ENCODE measurements at places on chromosomes 2 and 18.

GRCh38 chr18:12606592-12607315 is 51.2 kb downstream of the SPIRE1 start:
- no peak for DNase-seq

DNA sequence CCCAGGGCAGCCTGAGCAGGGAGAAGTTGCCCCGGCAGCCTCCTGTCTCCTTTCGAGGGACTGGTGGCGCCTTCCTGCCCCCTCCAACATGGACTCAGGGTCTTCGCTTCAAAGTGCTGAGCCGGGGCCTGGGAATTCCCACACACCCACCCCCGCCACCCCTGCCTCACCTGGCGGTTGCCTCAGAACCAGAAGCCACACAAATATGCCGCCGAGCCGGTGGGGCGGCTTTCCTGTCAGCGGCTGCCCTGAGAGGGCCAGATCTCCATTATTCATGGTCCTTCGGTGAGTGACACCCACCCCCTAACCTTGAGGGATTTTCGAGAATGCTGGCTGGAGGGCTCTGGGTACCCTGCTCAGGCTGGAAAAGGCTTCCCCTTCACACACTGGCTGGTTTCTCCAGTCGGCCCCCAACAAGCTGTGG is 71.7 kb downstream of the SMAD7 start:
- DNase-seq = no peak

DNA sequence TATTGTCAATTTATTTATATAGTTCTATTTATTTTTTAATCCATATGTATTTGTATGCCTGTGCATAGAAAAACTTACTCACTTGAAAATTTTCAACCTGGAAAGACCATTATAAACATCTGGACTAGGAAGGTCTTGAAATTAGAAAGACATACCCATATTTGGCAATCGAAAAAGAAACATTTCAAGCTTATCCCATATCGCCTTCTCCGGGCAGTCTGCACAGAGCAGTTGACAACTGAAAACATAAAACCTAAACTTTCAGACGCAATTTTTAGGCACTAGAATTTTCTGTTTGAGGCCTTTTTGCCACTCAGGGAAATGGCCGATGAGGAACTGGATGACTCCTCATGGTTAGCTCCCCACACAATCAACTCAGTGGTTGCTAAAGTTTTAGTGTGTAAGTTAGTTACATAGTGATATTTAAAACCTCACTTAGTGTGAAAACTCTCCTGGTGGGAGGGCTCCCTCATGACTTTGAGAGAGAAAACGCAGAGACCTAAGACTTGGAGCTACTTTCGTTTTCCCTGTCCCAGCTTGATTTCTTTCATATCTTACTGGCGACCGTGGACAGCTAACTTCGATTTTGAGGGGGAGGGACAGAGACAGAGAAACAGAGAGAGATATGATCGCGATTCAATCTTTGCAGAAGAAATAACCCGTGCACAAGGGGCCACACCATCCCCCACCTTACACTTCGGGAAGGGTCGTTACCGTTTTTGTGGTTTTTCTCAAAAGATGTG is 3.2 kb upstream of the HOXD12 start:
- DNase-seq = no peak

- DNase-seq = no peak
Observed at GRCh38 chr18:79796016-79796415, 1.7 kb upstream of the KCNG2 start.

GRCh38 chr2:10759151-10759714 is 37.8 kb downstream of the ATP6V1C2 start:
- no peak for DNase-seq

DNA sequence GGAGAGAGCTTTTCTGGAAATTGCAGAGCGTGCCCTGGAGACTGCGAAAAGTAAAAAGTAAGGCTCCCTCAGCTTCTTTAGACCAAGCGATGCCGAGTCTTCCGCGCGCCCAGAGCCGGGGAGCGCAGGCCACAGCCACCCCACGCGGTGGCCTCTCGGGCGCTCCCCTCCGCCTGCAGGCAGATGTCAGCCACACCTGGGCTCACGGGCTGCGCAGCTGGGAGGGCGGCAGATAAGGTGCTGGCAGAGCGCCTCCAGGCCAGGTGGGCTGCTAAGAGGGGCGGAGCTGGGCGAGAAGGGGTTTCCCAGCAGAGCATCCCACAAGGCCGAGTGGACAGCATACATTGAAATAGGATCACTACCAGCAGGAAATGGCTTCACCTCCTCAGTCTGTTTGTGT is 81.7 kb downstream of the ARHGEF4 start:
- DNase-seq = no peak

DNA sequence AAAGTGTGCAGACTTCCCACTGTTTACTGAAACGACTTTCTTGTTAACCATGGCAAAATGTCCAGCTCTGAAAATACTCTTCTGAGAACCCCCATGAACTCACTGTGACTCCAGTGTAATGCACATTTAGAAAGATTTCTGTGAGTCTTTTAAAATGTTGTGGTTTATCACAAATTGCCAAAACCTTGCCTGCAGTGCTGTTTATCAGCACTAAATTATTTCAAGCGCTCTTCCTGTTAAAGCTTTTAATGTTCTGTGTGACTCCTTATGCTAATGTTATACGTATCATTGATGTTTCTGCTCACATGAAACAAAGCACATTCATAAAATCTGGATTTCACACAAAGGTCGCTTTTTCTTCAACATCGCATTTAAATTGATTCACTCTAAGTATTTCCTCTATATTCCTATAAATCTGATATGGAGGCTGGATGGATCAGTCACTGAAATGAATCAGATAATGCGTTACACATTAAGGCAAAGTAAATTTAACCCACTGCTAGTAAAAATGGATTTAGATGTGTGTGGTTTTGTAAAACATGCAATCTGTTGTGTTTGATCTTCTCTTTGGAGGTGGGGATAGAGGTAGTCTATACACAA is 521.2 kb downstream of the NYAP2 start:
- DNase-seq = no peak

GRCh38 chr18:34723143-34723542 is 13.0 kb downstream of the DTNA start:
- DNase-seq = no peak

GRCh38 chr2:136019306-136019705 is 33.9 kb upstream of the DARS1 start:
- DNase-seq = no peak

DNA sequence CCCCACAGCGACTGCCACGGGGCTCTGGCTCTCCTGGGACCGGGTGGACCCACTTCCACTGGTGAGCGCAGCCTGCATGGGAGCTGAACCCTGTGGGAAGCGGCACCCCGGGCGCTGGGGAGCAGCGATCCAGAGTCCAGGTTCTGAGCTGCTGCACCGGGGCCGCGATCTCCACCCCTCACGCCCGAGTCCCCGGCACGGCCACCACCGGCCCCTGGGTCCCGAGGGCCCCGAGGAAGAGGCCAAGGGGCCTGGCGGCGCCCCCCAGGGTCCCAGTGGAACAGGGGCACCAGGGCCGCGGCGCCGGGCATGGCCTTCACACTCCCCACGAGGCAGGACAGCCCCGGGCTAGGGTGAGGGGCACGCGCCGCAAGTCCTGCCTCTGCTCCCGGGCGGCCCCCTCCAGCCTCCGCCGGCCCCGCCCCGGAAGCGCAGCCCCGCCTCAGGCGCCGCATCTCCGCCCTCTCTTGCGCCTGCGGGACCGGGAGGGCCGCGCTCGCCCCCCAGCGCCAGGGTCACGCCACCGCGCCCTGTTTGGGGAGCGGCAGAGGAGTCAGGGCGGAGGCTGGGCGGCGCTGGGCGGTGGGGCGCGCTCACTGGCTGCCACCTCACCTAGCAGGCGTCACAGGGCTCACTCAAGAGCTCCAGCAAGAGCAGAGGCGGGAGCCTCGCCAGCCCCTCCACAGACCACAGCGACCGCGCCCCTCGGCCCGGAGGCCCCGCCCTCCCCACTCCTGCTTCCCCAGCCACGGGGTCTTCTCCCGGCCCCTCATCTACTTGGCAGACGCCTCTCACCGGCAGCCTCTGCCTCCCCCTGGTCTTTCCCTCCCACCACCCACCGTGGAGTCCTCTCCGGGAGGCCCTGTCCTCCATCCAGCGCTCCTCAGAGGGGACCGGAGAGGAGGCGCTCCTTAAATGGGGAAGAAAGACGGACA is 26.8 kb downstream of the THAP4 start:
- DNase-seq = peak; percentile 94

- DNase-seq = no peak
Observed at GRCh38 chr18:4908328-4908727, 288.7 kb downstream of the AKAIN1 start.

- no peak for DNase-seq
Observed at GRCh38 chr2:230893841-230894781, 29.4 kb downstream of the ITM2C start.

- DNase-seq = no peak
Observed at GRCh38 chr18:79799619-79800370, 2.1 kb downstream of the KCNG2 start.

DNA sequence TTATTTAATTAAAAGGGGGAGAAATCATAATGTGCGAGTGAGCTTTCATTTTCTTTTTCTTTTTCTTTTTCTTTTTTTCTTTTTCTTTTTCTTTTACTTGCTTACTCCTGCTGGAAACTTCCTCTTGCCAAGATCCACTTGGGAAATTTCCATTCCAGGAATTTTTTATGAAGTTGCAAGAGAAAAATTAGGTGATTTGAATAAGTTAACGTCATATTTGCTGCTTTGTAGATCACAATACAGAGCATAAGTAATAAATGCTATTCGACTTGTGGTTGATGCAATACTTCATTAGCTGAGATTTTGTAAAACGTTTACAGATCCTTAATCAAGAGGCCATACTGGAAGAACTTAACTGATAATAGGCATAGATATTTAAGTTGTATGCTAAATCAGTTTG is 354.7 kb upstream of the SMIM21 start:
- no peak for DNase-seq

- no peak for DNase-seq
Observed at GRCh38 chr18:10289951-10290637, 164.3 kb upstream of the APCDD1 start.

- DNase-seq = no peak
Observed at GRCh38 chr2:234464291-234464645, 32.6 kb downstream of the ARL4C start.

DNA sequence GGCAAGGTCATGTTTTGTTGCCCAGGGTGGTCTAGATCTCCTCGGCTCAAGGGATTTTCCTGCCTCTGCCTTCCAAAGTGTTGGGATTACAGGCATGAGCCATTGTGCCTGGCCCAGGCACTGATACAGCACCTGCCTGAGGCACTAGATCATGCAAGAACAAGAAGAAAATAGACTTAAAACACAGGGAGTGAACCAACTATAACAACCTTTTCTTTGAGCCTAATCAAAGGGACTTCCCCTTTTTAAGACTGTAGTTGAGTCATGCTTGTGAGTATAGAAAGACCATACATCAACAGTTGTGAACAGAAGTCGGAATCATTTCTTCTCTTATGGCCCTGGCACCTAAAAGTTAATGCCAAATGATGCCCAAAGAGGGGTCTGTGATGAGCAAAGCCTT is 47.9 kb upstream of the MAPRE2 start:
- DNase-seq = no peak
